ENCODE measurements at places on chromosomes 1 and 21.

- no peak for DNase-seq
Measured at GRCh38 chr1:206761159-206761768, 9.3 kb upstream of the IL19 start.

GRCh38 chr1:230317823-230318819 is 108.0 kb downstream of the PGBD5 start:
- DNase-seq: no peak

DNA sequence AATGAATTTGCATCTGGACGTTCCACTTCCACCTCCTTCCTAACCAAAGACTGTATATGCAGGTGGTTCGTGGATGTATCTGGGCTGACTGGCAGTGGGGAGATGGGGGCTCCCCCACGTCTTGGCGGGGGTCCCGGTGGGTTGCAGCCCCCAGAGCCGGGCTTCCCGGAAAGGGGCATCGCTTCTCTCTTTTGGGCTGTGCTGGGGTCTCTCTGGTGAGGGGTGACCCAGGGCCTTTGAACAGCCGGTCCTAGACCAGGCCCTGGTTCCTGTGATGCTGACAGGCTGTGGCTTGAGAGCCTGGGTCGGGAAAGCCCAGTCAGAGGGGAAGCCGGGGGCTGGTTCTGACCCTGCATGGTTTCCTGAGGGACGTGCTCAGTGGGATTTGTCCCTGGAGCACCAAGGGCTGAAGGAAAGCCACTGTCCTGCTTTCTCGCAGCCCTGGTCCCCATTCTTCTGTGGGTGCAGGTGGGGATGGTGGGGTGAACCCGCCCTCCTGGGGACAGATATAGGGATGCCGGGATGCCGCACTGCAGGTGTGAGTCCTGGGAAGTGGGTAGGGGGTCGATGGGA is 29.8 kb downstream of the COL18A1 start:
- no peak for DNase-seq

- no peak for DNase-seq
Measured at GRCh38 chr1:93148001-93148400, 32.2 kb downstream of the TMED5 start.

GRCh38 chr1:9388335-9389180 is 95.9 kb downstream of the SPSB1 start:
- DNase-seq: no peak

DNA sequence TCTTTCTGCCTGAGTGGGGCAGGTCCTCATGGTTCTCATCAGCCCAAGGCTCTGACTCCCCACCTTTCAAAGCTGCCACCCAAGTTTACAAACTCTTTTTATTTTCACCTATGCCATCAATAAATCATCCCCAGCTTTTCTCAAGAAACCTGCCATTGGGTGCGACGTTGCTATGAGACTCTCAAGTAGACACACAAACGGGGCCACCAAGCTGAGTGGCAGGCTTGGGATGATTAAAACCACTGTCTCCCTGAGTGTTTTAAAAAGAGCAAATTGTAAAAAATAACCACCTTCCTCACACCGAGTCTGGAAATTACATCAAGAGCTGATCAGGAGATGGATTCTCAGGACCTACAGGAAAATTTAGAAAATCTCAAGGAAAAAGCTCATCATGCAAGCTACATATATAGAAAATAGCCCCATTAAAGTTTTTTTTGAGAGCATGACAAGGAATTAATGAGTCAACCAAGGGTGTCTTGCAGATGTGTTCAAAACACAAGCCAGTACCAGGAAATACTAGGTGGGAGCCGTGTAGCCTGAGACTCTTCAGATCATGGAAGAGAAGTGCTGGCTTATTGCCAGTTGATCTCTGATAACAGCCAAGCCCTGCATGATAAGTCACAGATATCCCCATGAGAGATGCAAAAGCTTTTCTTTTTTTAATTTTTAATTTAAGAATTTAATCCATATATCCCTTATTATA is 158.4 kb upstream of the BACE2 start:
- DNase-seq: no peak

GRCh38 chr1:209885403-209886218 is 52.4 kb upstream of the SYT14 start:
- DNase-seq: no peak

DNA sequence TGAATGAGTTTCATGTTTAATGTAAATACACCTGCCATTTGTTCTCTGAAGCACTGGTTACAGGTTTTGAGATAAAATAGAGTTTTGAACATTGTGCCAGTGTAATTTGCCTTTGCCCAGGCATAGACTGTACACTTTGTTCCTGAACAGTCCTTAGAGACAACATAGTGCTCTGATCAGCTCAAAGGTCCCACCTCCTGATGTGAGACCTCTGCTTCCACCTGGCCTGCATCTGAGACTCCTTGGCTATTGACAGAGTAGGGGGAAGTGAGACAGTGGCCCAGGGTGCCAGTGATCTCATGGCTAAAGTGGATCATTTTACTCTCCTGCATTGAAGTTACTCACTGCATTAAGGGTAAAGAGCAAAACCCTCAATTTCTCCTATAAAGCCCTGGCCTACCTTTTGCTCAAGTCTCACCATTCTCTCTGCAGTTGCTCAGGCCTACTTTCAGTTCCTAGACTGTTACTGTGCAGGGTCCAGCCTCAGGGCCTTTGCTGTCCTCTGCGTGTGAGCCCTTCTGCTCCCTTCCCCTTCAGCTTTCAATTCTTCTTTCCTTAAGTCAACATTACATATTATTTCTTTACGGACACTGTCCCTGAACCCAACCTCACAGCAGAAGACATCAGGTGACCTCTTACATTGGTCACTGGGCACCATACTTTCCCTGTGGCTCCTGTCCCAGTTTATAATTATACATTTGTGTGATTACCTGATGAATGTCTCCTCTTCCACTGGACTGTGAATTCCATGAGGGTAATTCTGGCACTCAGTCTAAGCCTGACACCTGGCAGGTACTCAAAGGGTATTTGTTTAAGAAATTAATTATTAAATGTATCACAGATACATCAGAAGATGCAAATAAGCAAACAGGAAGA is 142.9 kb downstream of the ROR1 start:
- no peak for DNase-seq

DNA sequence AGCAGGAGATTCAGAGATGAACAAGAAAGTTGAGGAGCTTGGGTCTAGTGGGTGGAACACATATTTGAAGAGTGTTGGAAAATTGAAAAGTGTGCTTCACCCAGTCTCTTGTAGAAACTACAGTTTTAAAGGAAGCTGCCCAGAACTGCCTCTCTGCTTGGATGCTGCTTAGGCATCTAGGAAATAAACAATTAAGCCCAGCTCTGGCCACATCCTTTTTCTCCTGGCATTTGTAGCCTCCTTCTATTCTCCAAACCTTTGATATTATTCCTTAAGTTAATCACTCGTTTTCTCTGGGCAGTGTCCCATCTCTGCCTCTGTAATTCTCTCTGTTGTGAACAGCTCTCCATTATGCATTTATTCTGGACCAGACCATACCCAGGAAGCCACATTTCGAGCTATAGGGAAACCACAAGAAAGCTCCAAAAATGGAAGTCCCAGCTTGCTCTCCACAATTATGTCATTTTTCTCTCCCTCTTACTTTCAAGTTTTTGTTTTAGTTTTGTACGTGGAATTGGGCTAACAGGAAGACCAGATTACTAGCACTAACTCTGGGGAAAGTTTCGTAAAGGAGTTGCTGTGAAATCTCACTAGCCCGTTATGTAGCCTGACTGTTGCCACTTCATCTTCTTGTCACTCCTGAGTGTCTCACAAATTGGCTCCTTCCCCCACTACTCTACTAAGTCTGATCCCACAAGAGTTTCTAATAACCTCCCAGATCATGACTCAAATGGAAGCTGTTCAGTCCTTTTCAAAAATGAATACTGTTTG is 102.2 kb downstream of the NTMT2 start:
- no peak for DNase-seq

GRCh38 chr21:43778469-43779335 is 2.6 kb upstream of the CSTB start:
- no peak for DNase-seq

DNA sequence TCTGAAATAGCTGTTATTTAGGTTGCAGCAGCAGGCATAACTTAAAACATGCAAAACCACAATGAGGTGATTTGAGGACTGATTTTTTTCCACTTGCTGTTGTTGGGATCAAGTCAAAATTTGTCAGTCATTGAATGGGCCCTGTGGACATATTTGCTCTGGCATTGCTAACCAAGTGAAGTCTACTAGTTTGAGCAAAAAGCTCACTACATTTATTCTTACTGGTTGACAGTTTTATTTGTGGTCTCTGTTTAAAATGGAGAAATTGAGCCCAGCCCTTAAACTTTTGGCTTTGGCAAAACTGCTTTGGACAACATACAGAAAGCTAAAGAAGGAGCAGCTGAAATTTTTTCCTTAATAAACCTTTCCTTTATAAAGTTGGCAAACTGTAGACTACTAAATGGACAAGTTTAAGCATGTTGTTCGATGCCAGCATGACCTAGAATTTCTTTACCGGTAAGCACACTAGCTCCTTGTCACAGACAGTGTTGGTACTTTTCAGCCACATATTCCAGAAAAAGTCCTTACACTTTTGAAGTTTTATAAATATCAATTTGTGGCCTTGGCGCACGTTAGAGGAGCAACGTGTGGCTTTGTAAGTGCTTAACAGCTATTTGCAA is 234.6 kb downstream of the USP25 start:
- no peak for DNase-seq

GRCh38 chr1:89652373-89652772 is 19.5 kb downstream of the LRRC8C start:
- DNase-seq: no peak

- DNase-seq: no peak
Measured at GRCh38 chr1:107680579-107680985, 284.4 kb downstream of the VAV3 start.

DNA sequence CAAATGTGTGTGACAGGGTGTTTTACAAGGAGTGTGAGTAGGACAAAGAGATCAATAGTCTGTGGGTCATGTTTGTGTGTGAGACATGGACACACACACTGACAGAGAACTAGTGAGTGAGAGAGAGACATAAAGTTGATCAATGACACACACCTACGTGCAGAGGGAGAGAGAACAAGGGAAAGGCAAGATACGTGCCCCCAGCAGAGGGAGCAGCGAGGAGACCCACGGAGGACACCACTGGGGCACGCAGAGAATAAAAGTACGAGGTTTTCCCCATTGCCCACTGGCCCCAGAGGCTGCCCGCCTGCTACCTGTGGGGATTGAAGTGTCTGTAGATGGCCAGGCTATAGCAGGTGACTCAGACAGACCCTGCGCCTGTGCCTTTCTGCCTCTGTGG is 130.2 kb upstream of the CSF3R start:
- no peak for DNase-seq

GRCh38 chr1:183909672-183910071 is 104.8 kb downstream of the RGL1 start:
- DNase-seq: no peak

GRCh38 chr1:232385221-232385620 is 244.7 kb downstream of the SIPA1L2 start:
- DNase-seq: no peak

- peak; percentile 38 for DNase-seq
Measured at GRCh38 chr21:33815143-33815707, 100.4 kb downstream of the ATP5PO start.

GRCh38 chr1:155226910-155227260 is 18.4 kb downstream of the MTX1 start:
- DNase-seq: no peak

DNA sequence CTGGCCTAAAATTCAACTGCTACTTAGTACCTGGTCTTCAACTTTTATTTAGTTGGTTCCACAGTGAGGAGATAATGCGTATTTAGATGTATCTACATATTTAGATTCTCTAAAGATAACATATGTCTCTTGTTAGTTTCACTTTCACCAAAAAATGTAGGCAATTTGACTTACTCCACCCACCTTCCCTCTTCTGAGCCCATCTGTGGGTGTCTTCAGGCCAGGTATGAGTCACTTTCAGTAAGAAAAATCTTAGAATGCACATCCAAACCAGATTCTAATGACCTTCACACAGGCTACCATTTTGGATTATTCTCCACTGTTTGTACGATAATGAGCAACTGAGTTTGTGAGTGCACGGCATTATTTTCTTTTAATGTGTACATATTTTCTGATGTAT is 501.7 kb downstream of the NEGR1 start:
- no peak for DNase-seq

DNA sequence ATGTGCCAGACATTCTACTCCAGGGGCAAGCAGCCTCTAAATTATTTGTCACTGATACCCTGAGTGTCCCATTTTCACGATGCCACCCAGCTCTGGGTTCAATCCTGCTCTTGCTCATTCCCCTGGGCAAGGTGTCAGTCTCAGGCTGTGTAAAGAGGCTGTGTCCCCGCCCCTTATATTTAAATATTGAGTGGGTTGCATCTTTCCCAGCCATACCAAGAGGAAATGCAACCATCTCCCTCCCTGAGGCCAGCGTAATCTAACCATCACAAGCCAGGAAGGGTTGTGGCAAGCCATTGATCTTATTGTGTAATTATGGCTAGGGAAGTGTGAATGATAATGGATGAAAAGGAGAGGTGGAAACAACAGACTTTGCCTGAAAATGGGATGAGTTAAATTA is 54.7 kb upstream of the CLDN14 start:
- DNase-seq: no peak

DNA sequence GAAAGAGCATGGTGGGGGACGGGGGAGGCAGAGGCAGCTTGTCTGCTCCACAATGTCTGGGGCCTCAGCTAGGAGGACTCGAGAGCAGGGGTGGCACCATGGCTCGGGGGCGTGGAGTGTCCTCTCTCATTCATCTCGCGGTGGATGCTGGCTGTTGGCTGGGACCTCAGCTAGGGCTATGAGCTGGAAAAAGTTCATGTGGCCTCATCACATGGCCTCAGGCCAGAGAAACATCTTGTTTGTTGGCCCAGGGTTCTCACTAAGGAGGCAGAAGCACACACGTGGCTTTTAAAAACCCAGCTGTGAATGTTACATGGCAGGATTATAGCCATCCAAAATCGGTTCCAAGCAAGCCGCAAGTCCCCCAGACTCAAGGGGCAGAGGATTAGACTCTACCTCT is 6.2 kb upstream of the CENPS start:
- peak; percentile 52 for DNase-seq

DNA sequence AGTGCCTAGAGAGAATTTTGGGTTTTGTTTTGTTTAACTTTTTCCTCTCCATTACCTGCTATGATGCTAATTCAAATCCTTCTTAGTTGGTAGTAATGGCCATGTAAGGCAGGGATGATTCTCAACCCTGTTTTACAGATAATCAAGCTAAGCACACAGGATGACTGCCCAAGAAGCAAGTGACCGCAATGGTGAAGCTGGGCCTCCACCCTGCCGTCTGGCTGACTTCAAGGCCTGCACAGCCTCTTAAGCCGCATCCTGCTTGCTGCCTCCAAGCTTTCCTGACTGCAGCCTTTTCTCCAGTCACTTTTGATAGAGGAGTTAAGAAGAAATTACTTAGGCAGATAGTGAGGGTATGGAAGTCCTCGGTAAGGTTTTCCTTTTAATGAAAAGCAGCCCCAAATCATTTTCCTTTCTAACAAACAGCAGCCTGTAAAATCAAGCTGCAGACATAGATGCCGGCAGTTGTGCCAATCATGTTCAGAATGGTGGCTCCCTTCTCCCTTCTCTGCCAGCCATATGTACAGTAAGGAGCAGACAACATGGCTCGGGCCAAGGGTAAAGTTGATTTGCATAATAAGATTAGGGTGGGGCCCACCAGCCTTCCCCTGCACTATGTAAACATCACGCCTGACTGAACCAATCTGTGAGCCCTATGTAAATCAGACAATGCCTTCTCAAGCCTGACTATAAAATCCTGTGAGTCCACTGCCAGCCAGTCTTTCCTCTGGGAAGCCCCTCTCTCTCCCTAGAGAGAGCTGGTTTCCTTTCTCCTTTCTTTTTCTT is 8.8 kb upstream of the CTBS start:
- DNase-seq: no peak
